CD8-positive, alpha-beta memory T cell (primary cell): ENCODE measurements at places on chromosomes 11 and 22.
A peak's percentile ranks its signal among the peaks of the same experiment; 100 is the strongest.

- DNase-seq = no peak
These were observed 8.8 kb upstream of the ST14 start for GRCh38 chr11:130150790-130151189.

DNA sequence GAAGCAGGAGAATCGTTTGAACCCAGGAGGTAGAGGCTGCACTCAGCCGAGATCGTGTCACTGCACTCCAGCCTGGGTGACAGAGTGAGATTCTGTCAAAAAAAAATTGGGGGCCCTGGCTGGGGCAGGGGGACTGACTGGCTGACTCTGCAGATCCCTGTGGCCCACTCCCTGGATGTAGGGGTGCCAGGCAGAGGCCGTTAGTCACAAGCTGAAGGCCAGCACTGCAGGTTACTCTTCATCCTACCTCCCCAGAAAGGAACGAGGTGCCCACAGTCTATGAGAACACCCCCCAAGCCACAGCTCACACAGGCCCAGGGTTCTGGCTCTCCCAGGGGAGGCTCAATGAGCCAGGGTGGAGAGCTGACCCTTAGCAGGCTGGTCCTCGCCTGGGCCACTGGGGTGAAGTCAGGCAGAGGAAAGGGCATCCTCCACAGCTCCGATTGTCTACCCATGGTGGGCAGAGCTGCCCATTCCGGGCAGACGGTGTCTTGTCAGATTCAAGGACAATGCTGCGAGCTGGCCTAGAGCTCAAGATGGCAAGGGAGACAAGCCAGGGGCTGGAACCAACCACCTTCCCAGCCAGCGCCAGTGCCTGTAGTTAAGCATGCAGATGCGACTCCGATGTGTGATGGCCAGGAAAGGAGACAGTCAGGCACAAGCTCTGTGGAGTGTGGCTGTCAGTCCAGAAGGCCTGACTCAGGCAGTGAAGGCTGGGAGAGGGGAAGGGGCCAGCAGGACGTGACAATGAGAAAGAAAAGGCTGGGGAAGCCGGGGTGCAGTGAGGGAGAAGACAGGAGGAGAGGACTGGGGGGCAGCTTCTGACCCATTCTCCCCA lies 12.4 kb downstream of the C11orf24 start:
- DNase-seq = no peak

DNA sequence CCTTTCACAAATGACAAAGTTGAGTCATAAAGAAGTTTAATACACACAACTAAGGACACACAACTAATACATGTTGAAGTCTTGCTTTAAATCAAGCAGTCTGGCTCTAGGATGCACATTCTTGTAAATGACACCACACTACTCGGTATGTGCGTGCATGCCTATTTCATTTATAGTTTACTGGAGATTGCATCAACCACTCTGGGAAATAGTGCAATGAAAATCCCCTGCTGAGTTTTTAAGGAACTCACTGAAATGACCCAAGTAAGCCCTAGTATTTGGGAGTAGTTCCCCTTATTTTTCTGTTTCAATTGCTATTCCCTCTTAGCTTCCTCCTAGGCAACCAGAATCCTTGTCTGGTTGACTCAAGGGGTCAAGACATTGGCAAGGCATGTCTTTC lies 160.2 kb upstream of the LARGE1 start:
- DNase-seq = no peak

DNA sequence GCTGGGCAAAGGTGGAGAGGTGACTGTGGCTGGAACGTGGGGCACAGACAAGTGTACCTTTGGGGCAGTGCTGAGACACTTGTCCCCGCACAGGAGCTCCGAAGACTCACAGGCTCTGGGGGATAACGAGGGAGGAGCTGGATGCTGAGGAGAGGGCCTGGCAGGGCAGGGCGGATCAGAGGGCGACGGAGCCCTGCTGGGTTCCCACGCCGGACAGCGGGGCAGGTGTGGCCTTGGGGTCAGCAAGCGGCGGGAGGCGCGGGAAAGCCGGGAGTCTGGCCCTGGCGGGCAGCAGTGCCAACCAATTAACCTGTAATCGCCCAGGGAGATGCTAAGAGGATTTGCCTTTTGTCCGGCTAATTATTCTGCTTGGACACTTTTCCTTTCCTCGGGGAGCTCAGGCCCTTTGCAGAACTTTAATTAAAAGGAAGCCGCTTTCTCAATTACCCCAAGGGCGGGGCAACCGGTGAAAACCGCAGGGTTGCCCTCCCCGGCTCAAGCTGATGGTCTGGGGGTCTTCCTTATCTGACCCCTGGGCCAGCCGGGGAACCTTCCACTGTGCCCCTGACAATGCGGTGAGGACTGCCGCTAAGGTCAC lies 71.5 kb downstream of the WNT7B start:
- no peak for DNase-seq

- DNase-seq = no peak
These were observed 25.1 kb downstream of the TSG101 start for GRCh38 chr11:18501629-18502028.

DNA sequence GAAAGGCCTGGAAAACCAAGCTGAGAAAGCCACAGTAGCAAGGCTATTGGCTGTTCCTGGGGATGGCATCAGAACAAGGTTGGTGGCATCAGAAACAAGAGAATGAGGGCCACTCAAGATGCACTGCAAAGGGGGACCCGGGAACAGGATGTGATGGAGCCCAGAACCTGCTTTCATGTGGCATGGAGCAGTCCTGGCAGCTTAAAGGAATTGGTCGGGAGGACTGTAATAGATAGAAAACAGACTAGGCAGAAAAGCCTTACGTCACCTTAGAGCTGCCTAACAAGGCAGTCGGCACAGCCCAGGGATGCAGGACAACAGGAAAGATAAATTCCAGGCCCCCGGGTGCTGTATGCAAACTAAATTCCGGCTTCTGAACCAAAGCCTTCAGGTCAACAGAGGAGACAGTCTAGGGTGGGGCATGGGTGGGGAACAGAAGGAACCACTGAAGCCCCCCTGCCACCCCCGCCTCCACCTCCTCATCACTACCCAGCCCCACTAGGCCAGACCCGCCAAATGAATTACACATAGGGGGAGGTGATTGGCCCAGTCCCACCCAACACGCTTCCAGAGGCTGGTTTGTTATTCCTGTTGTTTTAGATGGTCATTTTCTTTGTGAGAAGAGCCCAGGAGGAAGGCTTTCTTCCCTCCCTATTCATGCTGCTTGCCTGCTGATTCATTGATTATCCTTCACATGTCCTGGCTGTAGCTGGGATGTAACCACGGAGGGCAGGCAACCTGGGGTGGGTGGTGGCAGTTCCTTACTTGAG lies 25.7 kb upstream of the LRRC55 start:
- no peak for DNase-seq

- DNase-seq = no peak
These were observed 21.2 kb upstream of the PSMA1 start for GRCh38 chr11:14541192-14541947.

DNA sequence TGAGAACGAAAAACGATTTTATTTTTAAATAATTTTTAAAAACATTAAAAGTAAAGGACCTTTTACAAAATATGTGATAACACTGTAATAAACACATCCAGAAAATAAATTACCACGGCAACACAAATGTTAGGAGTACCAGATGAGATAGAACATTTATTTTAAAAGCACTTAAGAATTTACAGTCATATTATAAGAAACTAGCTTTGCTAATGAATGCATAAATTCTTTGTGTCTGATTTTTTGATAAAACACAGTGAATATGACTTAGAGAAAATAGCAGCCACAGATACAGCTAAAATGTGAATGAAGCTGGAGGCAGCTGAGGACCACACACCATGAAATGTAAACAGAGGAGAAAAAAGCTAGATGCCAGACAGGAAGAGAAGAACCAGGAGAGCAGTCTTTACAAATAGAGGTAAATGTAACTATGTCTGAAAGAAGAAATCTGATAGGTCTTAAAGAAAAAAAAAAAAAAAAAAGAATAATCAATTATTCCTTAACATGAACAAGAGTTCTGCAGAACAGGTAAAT lies 14.6 kb downstream of the CCDC34 start:
- DNase-seq = no peak

- no peak for DNase-seq
These were observed 10.3 kb downstream of the KDM4E start for GRCh38 chr11:95035316-95035715.

GRCh38 chr11:92628401-92629292 lies 340.8 kb upstream of the MTNR1B start:
- no peak for DNase-seq

GRCh38 chr11:31643857-31644256 lies 134.3 kb downstream of the ELP4 start:
- DNase-seq = no peak

GRCh38 chr11:59479906-59480305 lies 6.8 kb downstream of the OR4D10 start:
- no peak for DNase-seq

- DNase-seq = no peak
These were observed 25.4 kb downstream of the APIP start for GRCh38 chr11:34890812-34891211.

DNA sequence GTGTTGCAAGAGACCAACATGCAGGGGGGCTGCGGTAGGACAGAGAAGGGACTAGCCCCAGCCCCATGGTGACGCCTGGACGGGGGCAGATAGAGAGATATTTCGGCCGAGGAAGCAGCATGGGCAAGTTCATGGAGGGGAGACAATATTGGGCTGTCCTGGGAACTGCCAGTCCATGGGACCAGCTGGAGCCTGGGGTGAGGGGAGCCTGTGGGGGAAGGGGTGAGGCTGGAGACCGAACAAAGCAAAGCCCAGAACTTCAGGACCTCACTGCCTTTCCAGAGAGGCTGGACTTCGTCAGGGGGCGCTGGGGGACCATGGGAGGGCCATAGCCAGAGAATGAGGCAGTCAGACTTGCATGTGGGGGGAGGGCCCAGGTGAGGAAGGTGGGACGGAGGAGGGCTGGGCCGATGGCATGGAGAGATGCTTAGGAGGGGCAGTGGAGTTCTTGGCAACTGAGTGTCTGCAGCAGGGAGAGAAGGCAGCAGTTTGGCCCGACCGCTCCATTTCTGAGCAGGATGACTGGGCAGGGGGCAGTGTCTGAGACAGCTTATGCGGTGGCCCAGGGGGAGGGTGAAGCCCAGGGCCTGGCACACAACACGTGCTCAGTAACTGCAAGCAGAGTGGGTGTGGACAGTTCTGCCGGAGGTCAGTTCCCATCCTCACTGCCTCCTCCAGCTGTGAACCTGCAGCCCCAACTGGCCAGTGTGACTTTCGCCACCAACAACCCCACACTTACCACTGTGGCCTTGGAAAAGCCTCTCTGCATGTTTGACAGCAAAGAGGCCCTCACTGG lies 712 bp downstream of the UPK3A start:
- peak; percentile 49 for DNase-seq

DNA sequence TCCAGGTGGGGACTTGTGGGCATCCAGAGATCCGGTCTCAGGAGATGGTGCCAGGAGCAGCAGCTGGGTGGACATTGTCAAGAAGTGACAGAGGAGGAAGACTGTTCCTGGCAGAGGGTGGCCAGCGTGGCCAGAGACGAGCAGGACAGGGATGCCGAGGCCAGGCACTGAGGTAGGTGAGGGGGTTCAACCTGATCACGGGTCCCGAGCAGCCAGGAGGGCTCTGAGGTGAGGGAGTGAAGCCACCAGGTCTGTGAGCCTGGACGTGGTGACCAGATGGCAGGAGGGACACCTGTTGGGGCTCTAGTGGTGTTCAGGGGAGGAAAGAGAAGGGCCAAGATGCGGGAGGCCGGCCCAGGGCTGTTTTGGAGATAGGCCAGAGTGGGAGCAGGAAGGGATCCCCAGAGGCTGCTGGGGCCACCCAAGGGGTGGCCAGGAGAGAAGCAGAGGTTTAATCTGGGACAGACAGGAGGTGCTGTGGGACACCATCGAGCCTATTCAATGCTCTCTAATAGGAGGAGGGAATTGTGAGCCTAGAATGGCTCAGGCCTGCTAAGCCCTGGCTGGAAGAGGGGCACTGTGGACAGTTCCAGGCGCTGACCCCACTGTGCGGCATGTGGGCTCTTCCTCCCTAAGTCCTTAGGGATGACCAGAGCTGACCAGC lies 6.3 kb downstream of the PPM1F start:
- no peak for DNase-seq

GRCh38 chr11:128814856-128815705 lies 52.0 kb downstream of the KCNJ1 start:
- no peak for DNase-seq

DNA sequence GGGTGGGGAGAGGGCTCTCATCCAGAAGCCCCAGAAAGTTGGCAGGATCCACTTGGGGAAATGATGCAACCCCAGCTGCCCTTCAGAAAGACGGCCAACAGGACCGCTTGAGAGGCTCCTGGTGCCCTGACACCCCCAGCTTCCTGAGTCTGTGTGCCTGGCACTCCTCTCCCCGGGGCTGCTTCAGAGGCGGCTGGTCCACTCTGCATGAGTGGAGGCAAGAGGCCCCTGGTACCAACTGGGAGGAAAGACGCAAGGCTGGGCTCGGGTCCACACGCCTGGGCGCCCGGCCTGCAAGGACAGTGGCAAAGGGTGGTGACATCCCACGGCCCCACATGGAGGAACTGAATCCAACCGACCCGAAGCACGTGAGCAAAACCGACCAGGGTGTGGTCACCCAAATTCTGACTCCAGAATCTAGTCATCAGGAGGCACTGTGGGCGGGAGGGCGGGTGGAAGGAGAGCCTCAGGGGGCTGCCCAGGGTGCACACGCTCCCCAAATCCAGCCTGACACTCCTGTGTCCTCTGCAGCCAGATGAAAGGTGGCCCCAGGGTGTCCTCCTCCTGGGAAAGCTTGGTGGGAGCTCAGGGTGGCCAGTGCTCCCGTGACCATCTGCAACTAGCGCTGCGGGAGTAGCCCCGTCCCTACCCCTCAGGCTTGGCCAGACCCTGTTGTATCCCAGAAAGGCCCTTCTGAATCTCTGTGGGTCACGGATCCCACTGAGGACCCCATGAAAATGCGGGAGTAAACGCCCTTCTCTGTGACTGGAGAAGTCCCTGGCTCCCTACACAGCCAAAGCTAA lies 3.7 kb downstream of the RNH1 start:
- no peak for DNase-seq

- no peak for DNase-seq
These were observed 216.7 kb upstream of the SORL1-AS1 start for GRCh38 chr11:121669422-121669821.

DNA sequence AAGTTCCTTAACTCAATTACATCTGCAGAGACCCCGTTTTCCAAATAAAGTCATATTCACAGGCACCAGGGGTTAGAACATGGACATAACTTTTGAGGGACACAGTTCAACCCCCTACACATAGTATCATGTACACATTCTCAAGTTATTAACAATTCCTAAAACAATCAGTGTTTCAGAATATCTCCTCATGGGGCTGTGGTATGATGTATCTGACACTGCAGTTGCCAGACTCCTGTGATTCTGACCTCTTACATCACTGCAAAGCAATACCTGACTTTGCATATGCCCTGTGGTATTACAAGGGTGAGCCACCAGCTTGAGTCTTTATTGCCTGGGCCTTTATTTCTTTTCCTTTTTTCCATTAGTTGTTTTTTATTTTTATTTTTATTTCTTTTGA lies 141.7 kb downstream of the COMMD9 start:
- DNase-seq = no peak

GRCh38 chr11:92892802-92893684 lies 76.4 kb upstream of the MTNR1B start:
- no peak for DNase-seq

GRCh38 chr11:45596571-45596970 lies 68.9 kb downstream of the CHST1 start:
- DNase-seq = no peak

- DNase-seq = no peak
These were observed 53.2 kb upstream of the NECTIN1 start for GRCh38 chr11:119782006-119782738.

- no peak for DNase-seq
These were observed 15.6 kb downstream of the KIAA1671 start for GRCh38 chr22:24968066-24968561.
